ENCODE measurements at places on chromosomes 5 and 9.

DNA sequence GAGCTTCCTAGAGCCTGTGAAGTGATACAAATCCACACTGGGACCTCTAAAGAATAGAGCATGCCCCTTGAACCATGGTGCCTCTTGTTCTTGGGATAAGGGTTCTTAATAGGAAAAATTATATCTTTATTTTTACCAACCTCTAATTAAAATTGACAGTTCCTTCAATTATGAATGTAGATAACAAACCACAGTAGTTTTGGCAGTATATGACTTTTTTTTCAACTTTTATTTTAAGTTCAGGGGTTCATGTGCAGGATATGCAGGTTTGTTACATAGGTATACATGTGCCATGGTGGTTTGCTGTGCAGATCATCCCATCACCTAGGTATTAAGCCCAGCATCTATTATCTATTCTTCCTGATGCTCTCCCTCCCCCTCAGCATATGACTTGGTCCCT is 974 bp downstream of the HEMGN start:
- H3K27me3 ChIP-seq = peaks cover 8% of the 10 kb centered on the region
- H3K27ac ChIP-seq = no peak overlapping the region
- no peak for DNase-seq
- no peaks in the 10 kb centered on the region for H3K36me3 ChIP-seq

DNA sequence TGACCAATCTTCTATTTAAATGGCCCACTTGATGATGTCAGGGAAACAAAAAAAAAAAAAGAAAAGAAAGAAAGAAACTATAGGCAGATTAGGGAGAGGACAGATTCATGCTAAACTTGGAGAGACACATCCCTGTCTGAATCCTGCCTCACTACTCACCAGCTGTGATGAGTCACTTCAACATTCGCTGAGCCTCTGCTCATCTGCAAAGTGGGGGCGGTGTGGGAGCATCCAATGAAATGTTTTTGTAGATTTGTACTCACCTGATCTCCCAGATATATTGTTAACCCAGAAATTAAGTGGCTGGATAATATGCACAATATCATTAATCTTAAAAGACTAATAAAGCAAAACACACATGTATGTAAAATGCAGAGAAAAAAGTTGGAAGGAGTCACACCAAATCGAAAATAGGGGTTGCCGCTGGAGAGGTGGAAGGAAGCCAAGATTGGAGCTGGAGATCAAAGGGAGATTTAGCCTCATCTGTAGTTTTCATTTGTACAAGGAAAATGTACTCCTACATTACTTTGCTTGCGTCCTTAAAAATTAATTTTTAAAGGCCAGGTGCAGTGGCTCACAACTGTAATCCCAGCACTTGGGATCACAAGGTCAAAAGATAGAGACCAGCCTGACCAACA is 17.0 kb upstream of the ERGIC1 start:
- DNase-seq = no peak
- no peaks in the 10 kb centered on the region for H3K36me3 ChIP-seq
- H3K27ac ChIP-seq = no peak overlapping the region
- H3K4me3 ChIP-seq = no peak overlapping the region
- no peaks in the 10 kb centered on the region for H3K27me3 ChIP-seq

- H3K27ac ChIP-seq = no peak overlapping the region
- peaks cover 39% of the 10 kb centered on the region for H3K27me3 ChIP-seq
- no peak overlapping the region for H3K4me3 ChIP-seq
- no peaks in the 10 kb centered on the region for H3K36me3 ChIP-seq
- peaks cover 6% of the 10 kb centered on the region for H3K4me1 ChIP-seq
These were observed 9.7 kb upstream of the C9orf152 start for GRCh38 chr9:110217656-110218099.

DNA sequence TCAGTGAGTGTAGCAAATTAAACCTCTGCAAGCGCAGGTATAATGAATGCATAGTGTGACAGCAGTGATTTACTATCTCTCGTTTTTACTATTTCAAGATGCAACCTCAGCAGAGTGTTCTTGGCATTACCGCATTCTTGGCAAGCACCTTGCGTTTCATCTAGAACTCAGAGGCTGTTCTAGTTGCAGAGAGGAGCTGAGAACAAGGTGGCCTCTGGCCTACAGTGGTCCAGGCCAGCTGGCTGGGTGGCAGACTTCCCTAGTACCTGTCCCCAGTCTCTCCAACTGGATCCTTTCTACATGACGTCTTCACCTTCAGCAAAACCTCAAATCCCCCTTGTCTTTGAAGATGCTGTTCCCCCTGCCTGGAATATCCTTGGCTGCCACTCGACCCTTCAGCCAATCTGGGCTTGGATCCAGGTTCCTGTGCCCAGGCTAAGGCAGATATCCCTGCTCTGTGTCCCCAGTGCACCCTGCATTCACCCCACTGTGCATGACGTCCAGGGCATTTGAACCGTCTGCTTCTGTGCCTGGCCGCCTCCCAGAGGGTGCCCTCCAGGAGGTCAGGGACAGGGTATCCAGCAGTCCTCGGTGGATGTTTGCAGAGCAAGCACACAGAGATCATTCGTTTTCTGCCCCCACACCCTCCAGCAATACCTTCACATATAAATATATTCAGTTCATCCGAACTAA is 120.4 kb upstream of the CPEB4 start:
- H3K27me3 ChIP-seq = no peaks in the 10 kb centered on the region
- no peak overlapping the region for H3K27ac ChIP-seq
- no peaks in the 10 kb centered on the region for H3K36me3 ChIP-seq
- no peak overlapping the region for H3K4me3 ChIP-seq
- DNase-seq = no peak

DNA sequence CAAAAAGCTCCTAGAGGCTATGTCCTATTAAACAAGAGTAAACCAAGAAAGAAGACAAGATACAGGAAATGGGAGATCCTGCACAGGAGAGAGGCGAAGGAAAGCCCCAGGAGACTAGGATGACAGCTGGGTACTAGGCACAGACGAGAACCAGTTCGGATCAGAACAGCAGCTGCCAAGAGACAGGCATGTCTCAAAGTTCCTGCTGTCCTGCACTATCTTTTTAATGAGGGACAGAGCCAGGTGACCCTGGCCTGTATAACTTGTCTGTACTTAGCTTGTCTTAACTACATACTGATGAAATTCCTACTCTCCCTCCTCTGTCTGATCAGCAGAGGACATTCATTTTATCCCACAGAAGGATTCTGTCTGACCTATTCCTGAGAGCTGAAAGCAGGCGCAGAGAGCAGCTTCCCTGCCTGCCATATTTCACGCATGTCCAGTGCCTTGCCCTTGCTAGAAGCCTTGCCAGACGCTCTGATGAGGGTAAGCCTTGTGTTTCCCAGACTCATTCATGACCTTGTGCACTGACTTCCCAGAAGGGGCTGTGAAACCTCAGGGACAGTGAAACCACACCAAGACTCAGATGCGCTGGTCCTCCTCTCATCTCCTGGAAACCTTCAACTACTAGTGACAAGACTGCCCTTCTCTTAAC is 24.7 kb downstream of the TSC1 start:
- H3K4me1 ChIP-seq = no peaks in the 10 kb centered on the region
- H3K27ac ChIP-seq = no peak overlapping the region
- no peak for DNase-seq
- H3K36me3 ChIP-seq = peaks cover 38% of the 10 kb centered on the region

- H3K27me3 ChIP-seq = no peaks in the 10 kb centered on the region
- no peak for DNase-seq
- peaks cover 4% of the 10 kb centered on the region for H3K4me1 ChIP-seq
- no peak overlapping the region for H3K27ac ChIP-seq
- no peak overlapping the region for H3K4me3 ChIP-seq
These were observed 228.9 kb downstream of the KIAA0825 start for GRCh38 chr5:94389515-94389899.

- no peaks in the 10 kb centered on the region for H3K36me3 ChIP-seq
- no peaks in the 10 kb centered on the region for H3K4me1 ChIP-seq
- no peak overlapping the region for H3K27ac ChIP-seq
- H3K27me3 ChIP-seq = no peaks in the 10 kb centered on the region
These were observed 374.7 kb upstream of the ADAMTS16 start for GRCh38 chr5:4765411-4765810.

DNA sequence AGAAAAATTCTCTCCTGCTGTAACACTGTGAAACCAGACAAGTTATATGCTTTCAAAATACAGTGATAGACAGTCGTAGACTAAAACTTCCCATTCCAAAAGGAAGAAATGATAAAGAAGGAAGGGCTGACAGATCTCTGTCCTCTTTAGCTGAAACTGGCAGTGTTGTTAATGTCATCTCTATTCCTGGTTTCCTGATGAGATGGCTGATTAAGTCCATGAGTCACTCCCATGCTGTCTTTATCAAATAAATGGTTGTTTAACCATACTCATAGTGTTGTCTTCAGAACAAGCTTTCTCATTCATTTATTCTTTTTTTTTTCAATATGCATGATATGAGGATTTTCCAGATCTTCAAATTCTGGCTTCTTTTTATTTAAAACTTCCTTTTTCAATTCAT is 952.2 kb upstream of the WWC1 start:
- no peak overlapping the region for H3K4me3 ChIP-seq
- no peak overlapping the region for H3K27ac ChIP-seq
- no peaks in the 10 kb centered on the region for H3K36me3 ChIP-seq
- H3K27me3 ChIP-seq = no peaks in the 10 kb centered on the region
- no peaks in the 10 kb centered on the region for H3K4me1 ChIP-seq
- no peak for DNase-seq

DNA sequence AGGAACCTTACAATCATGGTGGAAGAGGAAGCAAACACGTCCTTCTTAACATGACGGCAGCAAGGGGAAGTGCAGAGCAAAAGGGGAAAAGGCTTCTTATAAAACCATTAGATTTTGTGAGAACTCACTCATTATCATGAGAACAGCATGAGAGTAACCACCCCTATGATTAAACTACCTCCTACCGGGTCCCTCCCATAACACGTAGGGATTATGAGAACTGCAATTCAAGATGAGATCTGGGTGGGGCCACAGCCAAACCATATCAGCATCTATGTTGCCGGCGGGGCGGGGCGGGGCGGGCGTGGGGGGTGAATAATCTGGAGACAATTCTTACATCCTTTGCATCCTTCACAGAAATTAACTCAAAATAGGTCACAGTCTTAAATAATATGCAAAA is 58.8 kb upstream of the GFPT2 start:
- no peak overlapping the region for H3K27ac ChIP-seq
- H3K27me3 ChIP-seq = no peaks in the 10 kb centered on the region
- no peaks in the 10 kb centered on the region for H3K4me1 ChIP-seq
- no peak overlapping the region for H3K4me3 ChIP-seq

GRCh38 chr9:89942643-89943042 is 337.8 kb downstream of the GADD45G start:
- no peak for DNase-seq
- H3K27ac ChIP-seq = no peak overlapping the region
- H3K36me3 ChIP-seq = no peaks in the 10 kb centered on the region
- H3K27me3 ChIP-seq = peaks cover 6% of the 10 kb centered on the region
- peaks cover 2% of the 10 kb centered on the region for H3K4me1 ChIP-seq
- H3K4me3 ChIP-seq = no peak overlapping the region

- no peaks in the 10 kb centered on the region for H3K27me3 ChIP-seq
- no peak overlapping the region for H3K27ac ChIP-seq
- no peak overlapping the region for H3K4me3 ChIP-seq
- H3K4me1 ChIP-seq = peaks cover 27% of the 10 kb centered on the region
- no peak for DNase-seq
- H3K36me3 ChIP-seq = peaks cover 40% of the 10 kb centered on the region
These were observed 32.7 kb downstream of the UBE2D2 start for GRCh38 chr5:139593716-139594319.

DNA sequence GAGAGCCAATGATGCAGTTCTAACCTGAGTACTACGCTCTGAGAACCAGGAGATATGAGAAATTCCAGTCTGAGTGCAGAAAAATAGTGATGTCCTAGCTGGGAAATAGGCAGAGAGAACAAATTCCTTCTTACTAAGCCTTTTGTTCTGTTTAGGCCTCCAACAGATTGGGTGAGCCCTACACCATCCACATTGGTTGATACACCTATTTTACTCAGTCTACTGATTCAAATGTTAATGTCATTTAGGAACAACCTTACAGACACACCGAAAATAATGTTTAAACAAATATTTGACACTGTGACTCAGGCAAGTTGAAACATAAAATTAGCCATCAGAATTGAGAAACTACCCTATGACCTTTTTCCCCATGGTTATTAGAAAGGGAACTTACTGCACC is 333.9 kb upstream of the IZUMO3 start:
- H3K27ac ChIP-seq = no peak overlapping the region
- H3K36me3 ChIP-seq = no peaks in the 10 kb centered on the region
- H3K4me1 ChIP-seq = no peaks in the 10 kb centered on the region
- H3K4me3 ChIP-seq = no peak overlapping the region

DNA sequence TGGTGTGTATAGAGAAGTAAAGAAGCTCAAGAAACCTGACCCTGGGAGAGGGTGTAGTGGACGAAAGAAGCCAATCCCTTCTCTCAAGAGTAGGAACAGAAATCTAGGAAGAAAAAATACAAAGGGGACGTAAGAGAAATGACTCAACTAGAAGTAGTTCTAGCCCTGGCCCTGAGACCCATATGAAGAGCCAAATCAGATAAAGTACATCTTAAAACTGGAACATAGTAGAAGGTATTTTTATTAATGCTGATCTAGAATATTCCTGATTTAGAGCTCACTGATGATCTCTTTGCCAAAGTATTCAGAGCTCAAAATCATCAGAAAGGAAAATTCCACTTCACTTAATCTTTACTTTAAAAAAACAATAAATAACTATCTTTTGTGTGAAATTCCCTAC is 184.8 kb downstream of the MLLT3 start:
- H3K4me3 ChIP-seq = no peak overlapping the region
- H3K36me3 ChIP-seq = peaks cover 11% of the 10 kb centered on the region
- H3K27ac ChIP-seq = no peak overlapping the region
- peaks cover 23% of the 10 kb centered on the region for H3K4me1 ChIP-seq

- H3K4me1 ChIP-seq = peaks cover 10% of the 10 kb centered on the region
- peaks cover 87% of the 10 kb centered on the region for H3K27me3 ChIP-seq
- no peaks in the 10 kb centered on the region for H3K36me3 ChIP-seq
- H3K4me3 ChIP-seq = no peak overlapping the region
- H3K27ac ChIP-seq = no peak overlapping the region
- DNase-seq = no peak
These were observed 98.5 kb downstream of the ESM1 start for GRCh38 chr5:54886866-54887265.

DNA sequence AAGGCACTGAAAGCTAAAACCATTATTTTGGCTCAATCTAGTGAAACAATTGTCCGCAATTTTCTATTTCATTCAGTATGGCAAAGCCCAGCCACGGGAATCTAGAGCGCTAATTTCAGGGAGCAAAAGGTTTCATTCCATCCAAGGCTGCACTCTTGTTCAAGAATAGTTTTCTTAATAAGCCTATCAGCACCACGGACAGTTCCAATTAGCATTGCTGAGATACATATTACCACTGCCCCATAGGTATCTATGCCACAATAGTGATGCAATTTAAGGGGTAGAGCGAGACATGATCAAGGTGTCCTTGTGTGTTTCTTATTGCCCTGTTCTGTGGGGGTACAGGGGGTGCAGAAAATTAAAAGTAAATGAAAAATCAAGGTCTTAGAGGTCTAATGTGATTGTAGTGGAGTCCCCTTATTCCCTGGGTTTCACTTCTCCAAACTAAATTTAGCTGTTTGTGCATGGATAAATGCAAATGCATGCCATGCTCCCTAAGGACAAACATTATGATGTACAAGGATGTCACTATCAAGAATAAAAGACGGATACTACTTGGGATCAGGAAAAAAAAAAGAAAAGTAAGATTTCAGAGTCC is 45.5 kb downstream of the SPOCK1 start:
- no peak overlapping the region for H3K27ac ChIP-seq
- no peaks in the 10 kb centered on the region for H3K4me1 ChIP-seq
- H3K36me3 ChIP-seq = no peaks in the 10 kb centered on the region
- no peak overlapping the region for H3K4me3 ChIP-seq
- DNase-seq = no peak

- no peak overlapping the region for H3K4me3 ChIP-seq
- peaks cover 84% of the 10 kb centered on the region for H3K36me3 ChIP-seq
- no peak overlapping the region for H3K27ac ChIP-seq
- H3K27me3 ChIP-seq = no peaks in the 10 kb centered on the region
These were observed 27.2 kb downstream of the SETX start for GRCh38 chr9:132327537-132327936.
